HT1080 (cell line): ENCODE measurements at places on chromosomes 6 and 20. TPM values are rescaled to one million over a fixed set of nuclear protein-coding genes. Genes with fewer than 3 reads are reported as not detected.

Gene APCDD1L
- total RNA-seq: 0.27 and 1.0 TPM in 2 replicates

Gene FOXF2
- total RNA-seq: 6.8 and 10.0 TPM in 2 replicates

Gene TFAP2A
- 0.60 and 1.8 TPM in 2 replicates for total RNA-seq

Gene MYCT1
- total RNA-seq: 0.56 and 1.8 TPM in 2 replicates

Gene KCNQ5
- 6.9 and 11.3 TPM in 2 replicates for total RNA-seq

Gene PRKN
- 0.27 TPM in 1 of 2 replicates, not detected in the other for total RNA-seq

DNA sequence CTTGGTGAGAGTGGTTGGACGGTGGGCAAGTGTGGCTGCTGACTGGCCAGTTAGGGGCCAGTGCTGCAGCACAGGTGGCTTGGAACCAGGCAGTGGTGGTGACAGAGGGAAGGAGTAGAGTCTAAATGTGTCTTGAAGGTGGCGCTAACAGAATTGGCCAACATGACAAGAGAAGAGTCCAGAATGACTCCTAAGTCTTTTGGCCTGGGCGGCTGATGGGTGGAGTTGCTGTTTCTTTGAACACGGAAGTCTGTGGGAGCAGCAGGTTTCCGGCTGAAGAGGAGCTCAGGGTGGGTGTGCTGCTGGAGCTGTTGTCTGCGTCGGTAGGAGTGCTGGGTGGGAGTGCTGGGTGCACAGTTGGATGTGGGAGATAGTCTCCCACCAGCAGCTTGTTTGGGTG is 10.1 kb downstream of the LSM14B start:
- DNase-seq: no peak

DNA sequence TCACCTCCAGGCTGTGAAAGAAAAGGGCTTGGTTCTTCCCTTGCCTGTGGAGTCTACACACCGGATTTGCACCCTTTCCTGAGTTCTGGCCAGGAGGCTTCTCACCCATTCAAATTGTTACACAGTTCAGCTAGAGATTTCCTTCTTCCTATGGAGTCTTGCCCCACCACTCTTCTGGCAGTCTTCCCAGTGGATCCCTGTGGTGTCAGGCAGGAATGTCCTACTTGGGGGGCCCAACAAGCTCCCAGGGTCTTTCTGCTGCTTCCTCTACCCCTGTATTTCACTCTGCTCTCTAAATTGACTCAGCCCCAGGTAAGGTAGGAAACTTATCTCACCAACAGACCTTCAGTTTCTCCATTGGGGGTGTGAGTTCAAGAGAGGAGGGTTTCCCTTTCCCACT is 14.0 kb upstream of the CST9L start:
- no peak for DNase-seq

DNA sequence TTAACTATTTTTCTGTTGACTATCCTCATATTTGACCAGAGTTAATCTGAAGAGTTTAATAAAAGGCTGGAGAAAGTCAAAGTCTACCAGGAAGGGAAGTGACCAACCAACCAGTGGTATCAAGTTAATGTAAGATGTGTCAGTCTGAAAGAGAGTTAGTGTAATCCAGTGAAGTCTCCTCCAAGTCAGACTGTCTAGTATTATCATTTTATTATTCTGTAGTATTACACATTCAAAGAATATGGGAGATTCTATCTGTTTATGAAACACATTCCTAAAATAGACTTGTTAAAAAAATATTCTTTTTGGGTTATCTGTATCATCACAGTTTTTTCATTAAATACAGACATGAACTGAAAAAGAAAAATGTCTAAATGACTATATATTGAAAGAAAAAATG is 194.4 kb downstream of the BTBD9 start:
- no peak for DNase-seq

DNA sequence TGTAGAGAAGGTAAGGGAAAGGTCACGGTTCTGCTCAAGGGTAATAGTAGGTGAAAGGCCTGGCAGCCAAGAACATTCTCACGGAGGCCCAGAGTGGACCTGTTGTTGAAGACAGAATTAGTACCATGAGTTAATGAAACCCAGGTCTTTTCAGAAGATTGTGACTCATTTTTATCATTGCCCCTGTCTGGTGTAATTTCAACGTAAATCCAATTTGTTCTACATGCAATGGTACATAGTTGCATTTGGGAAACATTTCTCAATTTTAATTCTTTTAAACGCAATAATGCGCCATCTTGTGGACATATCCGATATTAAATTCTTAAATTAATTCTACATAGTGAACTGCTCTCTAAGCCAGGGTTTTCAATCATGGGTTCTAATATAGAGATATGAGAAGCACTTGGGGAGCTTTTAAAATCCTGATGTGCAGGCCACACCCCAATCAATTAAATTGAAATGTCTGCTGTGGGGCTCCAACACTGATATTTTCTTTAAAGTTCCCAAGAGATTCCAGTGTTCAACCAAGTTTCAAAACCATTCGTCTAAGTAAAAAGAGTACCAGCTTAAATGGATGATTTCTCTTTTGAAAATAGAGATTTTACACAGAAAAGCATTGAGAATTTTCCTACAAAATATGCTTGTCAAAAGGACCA is 257.4 kb downstream of the PLCB1 start:
- peak; percentile 23 for DNase-seq

GRCh38 chr6:15499591-15499990 is 163.2 kb downstream of the DTNBP1 start:
- DNase-seq: no peak
